SK-N-SH (cell line): ENCODE measurements at places on chromosomes 12 and 14.
A peak's percentile ranks its signal among the peaks of the same experiment; 100 is the strongest.

GRCh38 chr12:15782667-15783066, 6.5 kb downstream of the EPS8 start:
- no peak for DNase-seq

GRCh38 chr12:76444408-76444984, 96.3 kb upstream of the BBS10 start:
- DNase-seq = no peak

DNA sequence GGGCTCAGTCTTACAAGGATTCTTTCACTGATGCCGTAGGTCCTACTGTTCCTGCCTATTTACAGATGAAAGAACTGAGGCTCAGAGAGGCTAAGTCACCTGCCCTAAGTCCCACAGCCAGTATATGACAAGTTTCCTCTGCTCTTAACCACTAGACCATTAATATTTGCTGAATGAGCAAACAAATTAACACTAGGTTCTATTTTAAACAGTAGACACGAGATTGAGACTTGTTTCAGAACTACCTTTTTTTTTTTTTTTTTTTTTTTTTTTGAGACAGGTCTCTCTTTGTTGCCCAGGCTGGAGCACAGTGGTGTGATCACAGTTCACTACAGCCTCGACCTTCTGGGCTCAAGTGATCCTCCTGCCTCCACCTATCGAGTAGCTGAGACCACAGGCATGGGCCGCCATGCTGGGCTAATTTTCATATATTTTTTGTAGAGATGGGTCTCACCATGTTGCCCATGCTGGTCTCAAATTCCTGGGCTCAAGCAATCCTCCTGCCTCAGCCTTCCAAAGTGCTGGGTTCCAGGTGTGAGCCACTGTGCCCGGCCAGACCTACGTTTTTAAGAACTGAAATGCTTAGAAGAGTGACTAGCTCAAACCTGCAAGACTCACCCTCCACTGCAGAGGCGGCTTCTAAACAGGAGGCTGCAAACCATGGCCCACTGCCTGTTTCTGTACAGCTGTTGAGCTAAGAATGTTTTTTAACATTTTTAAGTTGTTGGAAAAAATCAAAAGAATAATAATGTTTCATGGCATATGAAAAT, 12.9 kb downstream of the SYNE3 start:
- DNase-seq = no peak

GRCh38 chr12:80485222-80485987, 41.4 kb downstream of the PTPRQ start:
- DNase-seq = no peak

DNA sequence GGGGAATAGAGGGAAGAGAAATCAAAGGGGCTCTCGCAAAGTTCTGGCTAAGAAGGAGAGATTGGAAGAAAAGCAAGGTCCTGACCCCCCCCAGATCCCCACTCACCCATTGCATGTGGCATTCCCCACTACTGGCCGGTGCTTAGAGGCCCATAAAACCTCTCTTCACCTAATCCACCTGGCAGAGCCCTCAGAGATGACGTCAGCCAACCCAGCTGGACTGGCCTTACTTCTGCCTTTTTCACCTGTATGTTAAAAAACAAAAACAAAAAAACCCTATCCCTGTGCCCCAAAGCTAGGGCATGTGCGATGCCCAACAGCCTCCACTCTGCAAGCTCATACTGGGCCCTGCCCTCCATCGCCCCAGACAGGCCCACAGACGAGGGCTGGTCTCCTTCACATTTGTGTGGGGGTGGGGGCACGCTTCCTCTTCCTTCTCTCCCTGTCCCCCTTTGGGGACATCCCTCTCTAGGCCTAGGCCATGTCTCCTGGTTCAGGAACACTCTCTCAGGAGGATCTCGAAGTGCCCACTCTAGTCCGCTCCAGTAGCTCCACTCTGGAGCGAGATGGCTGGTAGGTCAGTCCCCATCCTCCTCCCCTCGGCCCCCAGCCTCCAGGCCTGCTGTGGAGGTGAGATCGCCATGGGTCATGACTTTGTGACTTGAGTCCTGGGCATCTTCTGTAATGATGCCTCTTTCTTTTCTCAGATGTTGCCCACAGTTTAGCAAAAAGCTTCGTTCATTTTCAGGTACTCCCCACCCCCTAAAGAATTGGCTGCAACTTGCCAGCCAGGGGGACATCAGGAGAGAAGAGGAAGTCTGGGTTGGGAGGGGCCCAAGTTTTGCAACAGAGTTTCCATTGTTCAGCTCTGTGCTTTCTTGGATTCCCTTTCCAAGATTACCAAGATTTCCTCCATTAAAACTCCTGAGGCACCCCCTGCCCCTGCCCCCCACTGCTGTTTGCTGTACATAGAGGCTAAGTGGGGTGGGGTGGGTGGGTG, 37.0 kb downstream of the FIGNL2 start:
- no peak for DNase-seq

DNA sequence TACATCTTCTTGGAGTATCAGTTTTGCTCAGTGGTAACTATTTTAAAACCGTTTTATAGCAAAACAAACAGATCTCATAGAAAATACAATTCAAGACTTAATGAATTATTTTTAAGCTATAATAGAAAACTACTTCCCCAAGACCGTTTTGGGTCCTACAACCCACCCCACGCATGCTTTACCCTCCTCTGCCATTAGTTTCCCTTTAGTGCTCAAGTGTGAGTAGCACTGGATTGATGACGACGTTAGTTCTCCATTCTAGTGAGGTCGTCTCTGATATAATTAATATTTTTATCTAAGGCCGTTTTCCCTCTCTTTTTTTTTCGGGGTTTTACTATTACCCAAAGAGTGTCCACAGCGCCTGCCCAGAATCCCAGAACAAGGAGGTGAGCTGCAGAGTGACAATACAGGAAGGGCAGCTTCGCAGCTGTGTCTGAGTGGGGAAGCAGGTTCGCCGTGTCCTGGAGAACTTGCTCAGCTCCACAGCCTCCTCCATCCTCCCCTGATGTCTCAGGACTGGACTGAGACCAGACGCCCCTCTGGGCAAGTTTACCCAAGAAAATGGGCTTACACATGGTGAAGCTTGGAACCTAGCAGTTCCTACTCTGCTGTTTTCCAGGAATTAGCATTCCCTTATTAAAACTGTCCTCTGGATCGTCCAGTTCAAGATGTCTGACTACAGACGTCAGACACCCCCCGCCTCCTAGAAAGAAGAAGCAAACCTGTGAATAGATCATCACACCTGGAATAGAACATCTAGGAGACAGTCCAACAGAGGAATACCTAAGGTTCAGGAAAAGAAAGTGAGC, 31.9 kb upstream of the MON2 start:
- peak; percentile 25 for DNase-seq

GRCh38 chr12:109864916-109865315, 15.4 kb downstream of the GLTP start:
- no peak for DNase-seq

GRCh38 chr12:20125276-20125798, 243.0 kb upstream of the PDE3A start:
- DNase-seq = no peak

DNA sequence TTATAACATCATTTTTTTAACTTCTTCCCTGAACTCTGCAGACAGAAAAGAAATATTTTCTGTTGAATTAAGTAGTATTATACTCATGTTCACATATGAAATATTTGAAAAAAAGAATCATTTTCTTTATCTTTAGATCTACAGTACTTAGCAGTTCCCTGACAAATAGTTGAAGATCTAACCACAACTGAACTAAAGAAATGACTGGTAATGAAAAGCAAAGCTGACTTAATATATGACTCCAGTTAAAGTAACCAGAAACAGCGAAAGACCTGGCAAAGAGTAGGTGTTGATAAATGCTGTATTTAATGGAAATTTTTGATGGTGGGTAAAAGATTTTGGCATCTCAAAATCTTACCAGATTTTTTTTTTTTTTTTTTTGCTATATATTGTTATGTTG, 207.1 kb upstream of the SLC16A7 start:
- no peak for DNase-seq

GRCh38 chr14:40494483-40494882, 1062.2 kb upstream of the FBXO33 start:
- no peak for DNase-seq

- DNase-seq = peak; percentile 59
These were observed 64.6 kb downstream of the C14orf132 start for GRCh38 chr14:96103560-96104460.

- DNase-seq = no peak
These were observed 66.8 kb downstream of the SRGAP1 start for GRCh38 chr12:63911341-63911740.

DNA sequence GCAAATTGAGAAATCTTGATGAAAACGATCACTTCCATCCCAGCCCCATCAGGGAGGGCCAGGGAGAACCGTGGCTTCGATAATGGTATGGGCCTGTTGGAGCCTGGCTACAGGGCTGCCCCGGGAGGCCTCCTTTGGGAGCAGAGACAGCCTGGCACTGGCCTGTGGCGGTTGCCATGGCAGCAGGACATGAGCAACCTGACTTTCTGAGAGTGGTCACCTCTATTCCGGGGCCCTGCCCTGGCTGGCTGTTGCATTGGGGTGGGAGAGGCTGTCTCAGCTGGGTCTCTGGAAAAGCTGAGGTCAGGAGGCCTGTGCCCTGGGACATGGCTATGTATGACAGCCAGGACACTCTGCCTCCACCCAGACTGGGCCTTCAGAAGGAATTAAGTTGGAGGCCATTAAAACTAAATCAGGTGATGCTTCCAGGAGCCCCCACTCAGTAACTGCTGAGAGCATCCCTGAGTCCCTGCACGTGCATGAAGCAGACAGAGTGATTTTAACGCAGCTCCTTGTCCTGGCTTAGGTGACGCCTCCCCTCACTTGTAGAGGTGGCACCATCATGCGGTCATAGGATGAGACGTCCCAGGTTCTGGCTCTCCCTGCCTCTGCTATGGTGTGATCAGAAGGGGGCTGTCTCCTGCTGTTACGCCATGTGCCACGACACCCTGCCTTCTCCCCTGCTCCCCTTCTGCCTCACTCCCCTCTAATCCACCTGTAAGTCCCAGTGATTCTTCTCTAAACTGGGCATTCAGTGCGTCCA, 126.3 kb downstream of the SLC25A47 start:
- peak; percentile 49 for DNase-seq

GRCh38 chr12:92900941-92901340, 28.2 kb downstream of the EEA1 start:
- DNase-seq = no peak

GRCh38 chr12:11542599-11542998, 106.9 kb upstream of the ETV6 start:
- DNase-seq = no peak

GRCh38 chr12:32671930-32672780, 6.9 kb upstream of the DNM1L start:
- peak; percentile 85 for DNase-seq

DNA sequence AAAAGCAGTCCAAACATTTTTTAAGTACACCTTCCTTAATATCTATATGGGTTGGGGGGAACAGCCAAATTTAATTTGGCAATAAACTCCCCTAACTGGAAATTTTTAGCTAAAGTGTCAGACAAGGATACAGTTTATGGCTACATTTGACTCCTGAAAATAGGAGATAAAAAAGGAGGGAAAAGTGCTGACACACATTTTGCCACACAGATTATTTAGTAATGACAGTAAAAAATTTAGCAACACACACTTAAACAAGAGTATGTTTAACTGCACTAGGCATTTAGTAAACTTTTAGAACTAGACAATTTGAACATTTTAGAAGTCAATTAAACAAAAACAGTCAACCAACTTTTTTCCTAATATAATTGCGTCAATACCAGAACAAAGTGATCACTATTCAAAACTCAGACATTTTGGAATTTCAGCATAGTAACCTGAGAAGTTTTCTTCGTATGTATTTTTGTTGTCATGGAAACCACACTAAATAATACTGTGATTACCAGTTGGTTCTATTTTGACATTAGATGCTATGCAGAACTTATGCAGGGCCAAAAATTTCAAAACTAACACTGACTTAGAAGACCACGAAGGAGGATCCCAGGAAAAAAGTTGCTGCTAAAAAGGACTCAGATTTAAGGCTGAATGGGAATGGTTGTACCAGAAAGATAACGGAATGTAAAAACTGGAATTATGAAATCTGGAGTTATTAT, 13.4 kb downstream of the GMFB start:
- DNase-seq = no peak

- DNase-seq = no peak
These were observed 105.3 kb upstream of the SLCO1B1 start for GRCh38 chr12:21025656-21026055.

DNA sequence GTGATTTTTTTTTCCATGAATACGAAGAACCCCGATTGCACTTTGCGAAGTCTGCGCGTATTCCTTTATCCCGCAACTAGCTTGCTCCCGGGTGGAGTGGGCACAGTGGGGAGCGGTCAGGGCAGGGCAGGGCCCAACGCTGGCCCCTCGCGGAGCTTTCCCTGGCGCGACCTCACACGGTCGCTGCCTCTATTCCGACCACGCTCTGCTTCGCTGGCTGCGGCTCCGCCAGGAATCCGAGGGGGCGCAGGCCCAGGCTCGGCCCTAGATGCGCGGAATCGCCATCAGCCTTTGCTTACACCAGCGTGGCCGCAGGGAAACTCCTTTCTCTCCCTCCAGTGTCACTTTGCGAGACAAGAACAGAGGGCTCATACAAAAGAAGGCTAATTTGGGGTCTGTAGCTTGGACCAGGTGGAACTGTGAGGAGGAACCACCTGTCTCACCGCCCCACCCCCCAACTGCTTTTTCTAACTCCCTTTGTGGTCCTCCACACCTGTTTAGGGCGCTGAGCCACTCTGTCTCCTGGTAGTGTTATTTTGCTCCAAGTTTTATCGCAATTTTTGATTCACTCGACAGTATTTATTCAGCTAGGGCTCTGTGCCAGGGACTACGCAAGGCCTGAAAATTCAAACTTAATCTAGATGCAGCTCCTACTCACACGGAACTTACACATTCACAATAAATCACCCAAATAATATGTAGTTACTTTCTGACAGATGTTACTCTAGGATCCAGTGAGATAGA, 3.1 kb upstream of the NKX2-1 start:
- no peak for DNase-seq

DNA sequence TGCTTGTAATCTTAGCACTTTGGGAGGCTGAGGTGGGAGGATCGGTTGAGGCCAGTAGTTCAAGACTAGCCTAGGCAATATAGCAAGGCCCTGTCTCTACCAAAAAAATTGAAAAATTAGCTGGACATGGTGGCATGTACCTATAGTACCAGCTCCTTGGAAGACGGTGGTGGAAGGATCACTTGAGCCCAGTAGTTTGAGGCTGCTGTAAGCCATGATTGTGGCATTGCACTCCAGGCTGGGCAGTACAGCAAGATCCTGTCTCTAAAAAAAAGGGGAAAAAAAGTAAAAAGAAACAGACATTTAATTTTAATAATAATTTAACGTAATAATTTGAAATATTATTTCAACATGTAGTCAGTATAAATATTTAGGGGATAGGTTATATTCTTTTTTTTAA, 16.1 kb downstream of the MON2 start:
- no peak for DNase-seq

- peak; percentile 19 for DNase-seq
These were observed 394.5 kb upstream of the ATP2B1 start for GRCh38 chr12:90102957-90103652.

DNA sequence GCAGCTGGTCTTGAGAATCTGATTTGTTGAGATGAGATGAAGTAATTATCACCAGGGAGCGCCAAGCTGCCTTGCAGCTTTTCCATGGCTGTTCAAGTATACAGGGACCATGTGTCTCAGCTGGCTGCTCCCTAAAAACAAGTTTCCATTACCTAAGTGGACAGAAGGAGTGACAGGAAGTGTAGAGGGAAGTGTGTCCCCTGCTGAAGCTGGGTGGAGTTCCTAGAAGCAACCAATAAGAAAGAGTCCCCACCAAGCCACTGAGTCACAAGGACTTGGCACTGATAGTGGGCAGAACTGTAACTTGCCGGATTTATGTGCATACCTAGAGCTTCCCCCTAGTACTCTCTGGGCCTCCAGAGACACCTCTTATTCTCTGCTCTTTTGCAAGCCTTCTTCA, 1.5 kb upstream of the GPX2 start:
- DNase-seq = no peak
